ENCODE measurements at places on chromosomes 3 and 15. TPM values are rescaled to one million over a fixed set of nuclear protein-coding genes. Genes with fewer than 3 reads are reported as not detected.

- DNase-seq = no peak
These were observed 44.8 kb downstream of the KBTBD12 start for GRCh38 chr3:127959873-127960272.

GRCh38 chr3:123431658-123432324, 17.1 kb downstream of the ADCY5 start:
- DNase-seq = no peak

- DNase-seq = no peak
These were observed 63.8 kb downstream of the ATP1B3 start for GRCh38 chr3:141940194-141940776.

- no peak for DNase-seq
These were observed 459.5 kb downstream of the NR2F2 start for GRCh38 chr15:96790004-96790403.

- DNase-seq = no peak
These were observed 214.9 kb upstream of the IL12A start for GRCh38 chr3:159773706-159774105.

DNA sequence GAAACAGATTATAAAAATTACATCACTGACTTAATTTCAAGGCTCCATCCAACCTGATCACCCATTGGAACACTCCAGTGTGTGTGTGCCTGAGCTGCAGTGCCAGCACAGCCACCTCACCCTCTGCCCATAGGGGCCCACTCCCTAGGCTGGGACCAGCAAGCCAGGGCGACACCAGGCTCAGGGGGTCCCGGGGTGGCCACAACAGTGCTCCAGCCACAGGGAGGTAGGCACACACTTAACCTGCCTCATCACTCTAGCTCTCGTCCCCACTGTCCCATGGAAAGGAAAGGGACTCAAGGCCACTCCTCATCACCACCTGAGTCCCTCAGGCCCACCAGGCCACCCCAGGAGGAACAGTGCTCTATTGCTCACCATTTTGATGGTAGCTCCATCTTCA, 24.9 kb downstream of the ZXDC start:
- no peak for DNase-seq

DNA sequence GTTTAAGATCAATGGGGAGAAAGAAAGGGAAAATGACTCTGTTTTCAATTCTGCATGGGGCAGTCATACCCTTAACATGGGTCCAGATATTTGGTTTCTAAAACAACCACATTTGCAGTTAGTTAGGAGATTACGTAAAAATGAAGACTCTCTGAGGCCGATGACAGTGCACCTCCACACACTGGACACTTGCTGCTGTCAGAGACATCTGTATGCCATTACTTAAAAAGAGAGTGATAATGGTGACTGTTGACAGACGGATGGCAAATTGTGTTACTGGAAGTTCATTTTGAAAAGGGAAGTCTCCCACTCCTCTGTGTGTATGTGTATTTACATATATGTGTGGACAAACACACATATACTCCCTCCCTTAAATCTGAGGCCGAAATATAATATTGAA, 304.5 kb upstream of the SEMA6D start:
- no peak for DNase-seq

DNA sequence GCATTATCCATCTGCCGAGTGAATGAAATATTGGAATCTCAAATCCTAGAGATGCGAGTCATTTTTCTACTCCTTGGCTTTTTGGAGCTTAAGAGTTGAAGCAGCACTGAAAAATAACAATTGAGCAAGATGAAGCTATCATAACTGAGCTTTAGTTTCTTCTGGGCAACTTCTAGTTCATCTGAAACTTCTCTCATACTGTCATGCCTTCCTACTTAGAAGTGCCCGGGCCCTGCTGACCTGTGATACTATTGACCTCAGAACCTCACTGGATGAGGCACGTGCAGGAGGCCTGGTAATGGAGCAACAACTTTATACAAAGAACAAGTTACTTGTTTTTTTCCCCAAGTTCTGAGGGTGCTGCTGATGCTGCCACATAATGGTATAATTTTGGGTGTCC, 48.5 kb upstream of the P3H2 start:
- no peak for DNase-seq

GRCh38 chr3:28595372-28595771, 246.7 kb upstream of the AZI2 start:
- DNase-seq = no peak

GRCh38 chr3:184908859-184909258, 96.9 kb downstream of the VPS8 start:
- DNase-seq = no peak

DNA sequence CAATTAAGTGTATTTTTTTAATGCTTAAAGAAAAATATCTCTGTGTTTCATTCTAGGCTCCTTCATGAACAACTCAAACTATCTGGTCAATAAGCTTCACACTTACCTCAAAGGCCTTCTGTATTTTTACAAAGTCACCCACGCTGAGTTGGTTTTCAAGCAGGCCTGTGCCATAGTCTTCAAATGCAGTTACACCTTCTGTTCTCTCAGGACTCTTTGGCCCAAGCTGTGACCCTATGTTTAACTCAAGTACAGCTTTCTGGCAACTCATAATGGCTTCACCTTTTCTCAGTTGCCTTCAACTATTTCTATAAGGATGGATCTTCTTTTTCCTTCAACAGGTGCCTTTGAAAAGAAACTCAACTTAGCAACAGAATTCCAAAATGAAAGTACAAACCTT, 587 bp downstream of the WDR49 start:
- no peak for DNase-seq

- DNase-seq = no peak
These were observed 61.4 kb downstream of the UMPS start for GRCh38 chr3:124791639-124792151.

DNA sequence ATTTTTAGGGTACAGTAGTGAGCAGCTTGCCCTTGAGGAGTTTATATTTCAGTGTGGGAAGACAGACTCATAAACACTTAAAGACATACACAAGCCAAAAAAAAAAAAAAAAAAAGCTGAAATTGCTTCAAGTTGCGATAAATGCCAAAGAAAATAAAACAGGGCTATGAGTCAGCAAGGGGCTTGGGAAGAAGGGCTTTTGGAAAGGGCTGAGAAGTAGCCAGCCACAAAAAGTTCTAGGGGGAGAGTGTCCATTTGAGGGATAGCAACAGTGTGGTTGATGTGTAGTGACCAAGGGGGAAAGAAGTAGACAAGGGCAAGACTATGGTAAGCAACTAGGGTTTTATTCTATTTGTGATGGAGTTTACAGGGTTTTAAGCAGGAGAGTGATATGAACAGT, 185.5 kb downstream of the ADAMTS9 start:
- DNase-seq = no peak

DNA sequence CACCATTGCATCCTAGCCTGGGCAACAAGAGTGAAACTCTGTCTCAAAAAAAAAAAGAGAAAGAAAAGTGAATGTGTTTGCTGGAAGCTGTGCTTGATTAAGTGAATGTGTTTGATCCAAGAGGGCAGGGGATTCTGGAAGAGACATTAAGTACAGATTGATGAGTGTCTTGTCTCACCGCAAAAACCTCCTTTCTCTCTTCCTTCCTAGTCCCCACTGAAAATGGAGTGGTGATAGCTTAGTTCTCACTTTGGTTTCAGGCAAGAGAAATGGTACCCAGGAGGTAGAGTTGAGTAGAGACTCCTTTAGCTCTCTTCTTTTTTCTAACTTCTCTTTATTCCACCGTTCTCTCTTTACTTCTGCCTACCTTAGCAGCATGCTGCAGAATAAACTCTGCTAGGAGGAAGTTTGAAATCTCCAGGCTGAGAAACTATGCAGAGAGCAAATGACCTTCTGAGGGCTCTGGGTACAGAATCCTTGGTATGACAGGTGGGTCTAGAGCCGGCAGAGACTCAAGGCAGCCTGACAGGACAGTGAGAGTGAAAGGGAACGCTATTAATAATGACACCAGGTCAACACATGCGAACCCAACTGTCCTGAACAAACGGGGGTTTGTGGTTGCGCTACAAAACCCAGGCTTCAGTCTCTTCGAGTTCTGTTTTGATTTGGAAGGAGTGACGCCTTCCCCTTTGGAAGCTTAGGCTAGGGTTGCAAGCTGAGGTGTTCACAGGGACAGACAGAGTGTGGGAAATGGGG, 74.9 kb downstream of the SMAD3 start:
- DNase-seq = no peak

DNA sequence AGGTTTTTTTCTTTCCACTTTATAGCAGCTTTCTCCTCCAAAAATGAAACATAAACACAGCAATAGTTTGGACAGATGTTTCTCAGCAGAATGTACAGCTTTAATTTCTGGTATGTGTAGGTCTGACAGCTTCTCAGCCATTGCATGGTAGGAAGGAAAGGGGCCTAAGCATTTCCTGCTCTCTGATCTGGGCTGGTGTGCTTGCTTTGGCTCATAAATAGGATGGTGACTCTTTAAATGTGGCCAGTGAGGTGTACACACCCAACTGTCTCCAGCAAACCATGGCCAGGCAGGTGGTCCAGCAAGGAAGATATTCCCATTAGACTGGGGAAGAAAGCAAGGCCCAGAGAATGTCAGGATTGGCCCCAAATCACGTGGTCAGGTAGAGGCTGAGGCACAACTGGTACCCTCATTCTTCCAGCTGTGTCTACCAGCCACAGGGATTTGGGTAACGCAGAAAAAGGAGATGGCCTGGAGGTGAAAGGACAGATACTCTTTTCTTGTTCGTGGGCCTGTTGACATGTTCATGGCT, 52.1 kb downstream of the ITGA11 start:
- DNase-seq = no peak

DNA sequence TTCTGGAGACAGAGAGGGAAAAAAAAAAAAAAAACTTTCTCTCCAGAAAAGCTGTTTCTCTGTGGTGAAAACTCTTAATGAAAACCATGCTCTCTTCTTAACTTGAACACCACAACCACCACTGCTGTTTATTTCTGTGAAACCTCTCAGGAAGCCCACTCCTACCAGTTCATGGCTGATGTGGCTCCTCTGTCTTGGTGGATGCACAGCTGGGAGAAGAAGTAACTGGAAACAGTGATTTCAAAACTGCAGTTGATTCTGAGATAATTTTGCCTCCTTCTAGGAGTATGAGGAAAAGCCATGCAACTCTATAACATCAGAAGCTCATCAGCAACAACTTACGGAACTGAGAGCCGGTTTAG, 40.2 kb upstream of the PYGO1 start:
- DNase-seq = no peak

GRCh38 chr3:104939196-104939595, 427.5 kb upstream of the ALCAM start:
- DNase-seq = no peak

Gene EPHA6
- 0.11 TPM for polyA plus RNA-seq

Gene HRH1
- polyA plus RNA-seq = 3.0 TPM

Gene SH3GL3
- polyA plus RNA-seq = 6.5 TPM

Gene ISLR
- 142 TPM for polyA plus RNA-seq

Gene TMIE
- 1.2 TPM for polyA plus RNA-seq

Gene ARPP21
- 219 TPM for polyA plus RNA-seq

Gene GOLIM4
- polyA plus RNA-seq = 39.4 TPM
